Effector memory CD4-positive, alpha-beta T cell (primary cell): ENCODE measurements at places on chromosomes 5 and 9.

DNA sequence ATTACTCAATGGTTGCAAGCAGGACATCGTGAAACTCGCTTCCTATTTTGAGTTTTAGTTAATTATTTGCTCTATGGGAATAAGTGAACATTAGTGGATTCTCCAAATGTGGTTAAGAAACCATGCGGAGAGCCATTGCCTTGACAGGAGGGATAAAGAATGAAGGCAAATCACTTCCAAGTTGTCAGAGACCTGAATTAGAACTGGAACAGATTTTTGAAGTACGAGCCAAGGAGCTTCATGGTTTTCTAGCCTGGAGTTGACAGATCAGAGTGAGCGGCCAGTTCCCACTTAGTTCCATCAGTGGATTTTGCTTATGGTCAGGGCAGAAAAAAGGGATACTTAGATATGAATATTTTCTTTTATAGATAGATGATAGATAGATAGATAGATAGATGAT, 171.4 kb upstream of the CDH10 start:
- no peak for DNase-seq

- DNase-seq: no peak
These were observed 76.6 kb upstream of the TBCA start for GRCh38 chr5:77852514-77853352.

DNA sequence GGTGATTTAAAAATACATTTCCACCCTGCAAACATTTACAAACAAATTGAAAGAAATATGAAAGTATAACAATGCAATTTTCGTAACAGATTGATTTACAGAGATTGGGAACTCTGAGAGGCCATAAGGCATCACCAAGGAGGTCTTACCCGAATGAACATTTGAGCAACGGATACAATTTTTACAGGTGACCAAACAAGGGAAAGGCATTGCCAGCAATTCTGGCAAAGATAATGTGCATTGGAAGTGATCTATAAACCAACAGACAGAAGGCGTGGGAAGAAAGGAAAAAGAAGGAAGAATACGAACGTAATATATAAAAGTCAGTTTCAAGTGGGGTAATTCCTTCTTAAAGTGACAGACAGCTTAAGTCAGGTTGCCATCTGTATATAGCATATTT, 295.9 kb downstream of the CDH12 start:
- no peak for DNase-seq

- no peak for DNase-seq
These were observed 213.4 kb downstream of the PTTG1 start for GRCh38 chr5:160635046-160635445.

GRCh38 chr9:131554087-131554842, 8.9 kb downstream of the PRRT1B start:
- no peak for DNase-seq

DNA sequence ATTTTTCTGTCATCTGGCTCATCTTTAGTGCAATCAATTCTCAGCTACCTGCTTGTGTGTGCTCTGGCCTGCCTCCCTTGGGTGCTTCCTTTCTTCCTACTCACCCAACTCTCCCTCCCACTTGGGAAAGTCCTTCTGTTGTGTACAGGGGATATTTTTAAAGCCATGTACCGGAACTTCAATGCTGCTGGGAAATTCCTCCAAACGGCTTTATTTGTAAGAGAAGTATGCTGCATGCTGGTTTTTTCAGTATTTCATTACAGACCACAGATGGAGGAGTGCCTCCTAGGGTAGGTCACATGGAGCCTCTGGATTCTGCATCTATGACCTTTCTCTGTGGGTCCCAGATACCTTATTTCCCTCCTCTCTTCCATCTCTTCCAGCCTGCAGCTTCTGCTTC, 5.4 kb upstream of the HMHB1 start:
- no peak for DNase-seq

GRCh38 chr9:7534211-7534935, 265.2 kb downstream of the DMAC1 start:
- no peak for DNase-seq

GRCh38 chr5:116068028-116068632, 16.7 kb upstream of the COMMD10 start:
- DNase-seq: no peak

- no peak for DNase-seq
These were observed 1.6 kb upstream of the ARHGEF39 start for GRCh38 chr9:35666549-35666948.

- no peak for DNase-seq
These were observed 16.9 kb downstream of the STK10 start for GRCh38 chr5:172171118-172171517.

- no peak for DNase-seq
These were observed 1.5 kb upstream of the PHF19 start for GRCh38 chr9:120878188-120879130.

GRCh38 chr9:95870352-95870751, 5.1 kb upstream of the ERCC6L2 start:
- no peak for DNase-seq

- no peak for DNase-seq
These were observed 81.4 kb upstream of the COL5A1 start for GRCh38 chr9:134560206-134560605.

GRCh38 chr9:6782981-6783380, 25.2 kb downstream of the KDM4C start:
- DNase-seq: no peak

GRCh38 chr5:180874804-180875582, 13.9 kb upstream of the ZFP62 start:
- DNase-seq: no peak

DNA sequence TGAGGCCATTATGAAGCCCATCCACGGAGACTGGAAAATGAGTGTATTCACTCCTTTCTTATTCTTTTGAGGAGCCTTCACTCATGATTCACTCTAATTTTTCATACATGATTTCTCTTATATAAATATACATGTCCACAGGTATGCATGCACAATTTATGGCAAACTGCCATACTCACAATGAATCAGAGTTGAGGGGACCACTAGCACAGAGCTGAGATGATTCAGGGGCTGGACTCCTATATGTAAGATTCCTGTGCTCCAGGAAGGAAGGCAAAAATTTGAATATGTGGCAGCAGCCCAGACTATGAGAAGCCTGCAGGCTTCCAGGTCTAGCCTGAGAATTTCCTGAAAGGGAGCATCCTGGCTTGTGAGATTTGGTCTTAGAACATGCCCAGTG, 484.6 kb downstream of the PRELID2 start:
- DNase-seq: no peak

DNA sequence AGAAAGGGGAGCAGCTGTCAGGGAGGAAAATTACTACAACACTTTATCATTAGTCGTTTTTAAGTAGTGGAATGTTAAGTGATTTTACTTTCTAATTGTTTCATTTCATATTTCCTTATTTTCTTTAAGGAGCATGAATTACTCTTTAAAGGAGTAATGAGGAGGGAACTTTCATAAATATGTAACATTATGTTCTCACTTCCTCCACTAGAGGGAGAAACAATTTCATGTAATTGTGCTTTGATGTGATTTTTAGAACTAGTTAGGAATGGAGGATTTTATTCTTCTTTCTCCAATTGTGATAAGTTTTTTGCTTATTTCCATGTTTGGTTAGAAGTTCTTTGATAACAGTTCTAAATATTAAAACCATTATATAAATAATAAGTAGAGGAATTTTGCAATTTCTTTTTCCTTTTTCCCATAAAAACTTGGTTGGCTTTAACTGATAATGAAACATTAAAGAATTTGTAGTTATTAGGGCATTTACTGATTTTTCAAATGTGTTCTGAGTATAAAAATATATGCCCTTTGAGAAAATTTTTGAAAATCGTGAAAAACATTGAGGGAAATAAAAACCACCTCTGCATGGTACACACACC, 25.6 kb downstream of the CEP78 start:
- no peak for DNase-seq

DNA sequence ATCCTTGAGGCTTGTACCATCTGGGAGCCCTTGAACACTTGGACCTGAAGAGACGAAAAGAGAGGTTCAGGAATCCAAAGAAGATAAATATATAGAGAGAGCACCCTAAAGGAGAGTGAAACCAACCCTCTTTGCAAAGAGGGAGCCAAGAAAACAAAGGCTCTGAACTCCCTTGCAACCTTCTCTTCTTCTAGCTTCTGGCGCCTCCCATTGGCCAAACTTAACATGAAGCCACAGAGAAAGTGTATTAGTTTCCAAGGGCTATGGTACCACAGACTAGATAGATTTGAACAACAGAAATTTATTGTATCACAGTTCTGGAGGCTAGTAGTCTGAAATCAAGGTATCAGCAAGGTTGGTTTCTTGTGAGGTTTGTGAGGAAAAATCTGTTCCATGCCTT, 175.1 kb downstream of the HCN1 start:
- no peak for DNase-seq

DNA sequence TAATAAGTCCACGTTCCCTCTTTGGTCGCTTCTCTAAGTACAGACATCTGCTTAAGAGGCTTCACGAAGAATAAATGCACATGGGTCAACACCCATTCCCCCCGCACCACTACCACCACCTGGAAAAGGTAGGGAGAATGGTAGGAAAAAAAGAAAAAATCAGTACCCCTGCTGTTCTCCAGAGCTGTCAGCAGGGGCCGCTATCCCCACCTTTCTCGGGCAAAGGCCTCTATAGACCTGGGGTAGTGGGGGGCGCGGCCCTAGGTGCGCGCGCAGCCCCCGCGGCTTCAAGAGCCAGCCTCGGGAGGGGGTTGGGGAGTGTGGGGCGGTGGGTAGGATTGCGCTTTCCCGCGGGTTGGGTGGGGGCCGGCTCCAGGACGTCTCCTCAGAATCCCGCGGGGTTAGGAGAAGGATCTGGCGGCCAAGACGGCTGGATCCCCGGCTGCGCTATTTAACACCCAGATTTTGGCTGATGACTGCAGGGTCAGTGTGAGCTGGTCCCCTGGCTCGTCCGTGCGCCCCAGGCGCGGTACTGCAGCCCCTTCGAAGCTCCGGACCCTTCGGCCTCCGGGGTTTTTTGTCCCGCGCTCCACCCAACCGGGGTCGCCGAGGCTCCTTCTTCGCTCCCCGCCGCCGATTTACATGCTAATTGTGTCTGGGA, 1.6 kb upstream of the SEMA6A start:
- DNase-seq: no peak
